ENCODE measurements at places on chromosomes 1 and 21.

DNA sequence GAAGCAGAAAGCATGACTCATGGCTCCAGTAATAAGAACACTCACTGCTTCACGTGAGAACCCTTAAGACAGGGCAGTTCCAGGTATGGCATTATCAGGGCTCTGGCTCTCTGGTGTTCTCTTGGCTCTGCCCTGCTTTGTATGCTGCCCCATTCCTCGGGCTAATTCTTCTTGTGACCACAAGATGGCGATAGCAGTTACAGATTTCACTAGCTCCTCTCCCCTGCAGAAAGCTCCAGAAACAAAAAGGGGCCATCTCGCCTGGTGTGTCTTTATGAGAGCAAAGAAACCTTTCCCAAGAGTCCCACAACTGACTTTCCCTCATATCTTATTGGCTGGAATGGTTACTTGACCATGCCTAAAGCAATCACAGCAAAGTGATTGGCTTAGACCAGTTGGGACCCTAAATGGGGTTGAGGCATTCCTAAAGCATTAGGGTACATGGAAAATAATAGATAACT is 60.1 kb downstream of the F3 start:
- no peak for DNase-seq

GRCh38 chr1:20367116-20367585 is 76.5 kb downstream of the VWA5B1 start:
- no peak for DNase-seq

- no peak for DNase-seq
Measured at GRCh38 chr1:166511761-166512160, 327.5 kb upstream of the POGK start.

DNA sequence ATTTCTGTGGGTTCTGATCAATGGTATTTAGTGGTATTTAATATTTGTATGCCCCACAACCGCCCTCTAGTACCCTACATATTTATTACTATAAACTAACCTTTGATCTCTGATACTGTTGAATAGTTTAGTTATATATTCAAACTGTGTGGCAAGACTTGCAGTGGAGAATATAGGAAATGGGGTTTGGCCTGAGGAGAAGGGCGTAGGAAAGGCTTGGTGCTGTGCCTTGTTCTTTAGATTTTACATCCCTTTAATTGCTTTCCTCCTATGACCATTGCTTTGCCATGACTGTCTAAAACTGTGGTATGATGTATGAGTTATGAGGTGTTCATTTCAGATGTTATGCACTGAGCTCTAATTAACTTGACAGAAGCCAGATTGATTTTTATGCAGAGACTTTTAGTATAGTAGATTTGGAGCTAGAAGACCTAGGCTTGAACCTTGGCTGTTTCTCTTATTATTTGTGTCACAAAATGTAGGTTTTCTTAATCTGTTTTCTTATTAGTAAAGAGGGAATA is 18.6 kb downstream of the DISP1 start:
- no peak for DNase-seq

DNA sequence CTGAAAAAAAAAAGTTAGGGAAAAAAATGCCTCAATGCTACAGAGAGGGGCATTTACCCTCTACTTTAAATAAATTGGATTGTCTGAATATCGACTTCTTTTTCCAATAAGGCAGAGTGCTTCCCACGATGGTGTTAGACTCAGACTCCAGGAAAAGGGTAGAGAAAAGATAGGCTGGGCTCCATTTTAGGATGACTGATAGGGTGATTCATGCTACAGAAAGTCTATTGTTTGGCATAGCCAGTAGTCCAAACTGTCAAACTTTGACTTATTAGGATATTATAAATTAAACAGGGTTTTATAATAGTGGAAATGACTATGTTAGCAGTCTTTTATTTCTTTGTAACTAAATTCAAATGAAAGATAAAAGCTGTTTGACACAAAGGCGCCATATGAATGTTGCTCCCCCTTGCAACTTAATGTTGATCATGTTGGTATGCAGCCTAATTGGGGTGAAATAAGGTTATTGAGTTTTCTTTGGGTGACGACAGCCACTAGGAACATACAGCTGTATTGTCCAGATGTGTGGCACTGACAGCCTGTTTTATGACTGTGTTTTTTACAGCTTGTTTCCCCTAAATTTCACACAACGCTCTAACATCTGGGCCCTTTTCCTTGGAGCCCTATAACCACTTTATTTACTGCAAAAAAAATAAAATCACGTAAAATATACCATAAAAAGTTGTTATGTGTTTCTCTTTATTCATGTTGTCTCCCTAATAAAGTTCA is 69.3 kb downstream of the SPAG17 start:
- no peak for DNase-seq

GRCh38 chr1:231170875-231171274 is 9.0 kb downstream of the TRIM67 start:
- DNase-seq = no peak

DNA sequence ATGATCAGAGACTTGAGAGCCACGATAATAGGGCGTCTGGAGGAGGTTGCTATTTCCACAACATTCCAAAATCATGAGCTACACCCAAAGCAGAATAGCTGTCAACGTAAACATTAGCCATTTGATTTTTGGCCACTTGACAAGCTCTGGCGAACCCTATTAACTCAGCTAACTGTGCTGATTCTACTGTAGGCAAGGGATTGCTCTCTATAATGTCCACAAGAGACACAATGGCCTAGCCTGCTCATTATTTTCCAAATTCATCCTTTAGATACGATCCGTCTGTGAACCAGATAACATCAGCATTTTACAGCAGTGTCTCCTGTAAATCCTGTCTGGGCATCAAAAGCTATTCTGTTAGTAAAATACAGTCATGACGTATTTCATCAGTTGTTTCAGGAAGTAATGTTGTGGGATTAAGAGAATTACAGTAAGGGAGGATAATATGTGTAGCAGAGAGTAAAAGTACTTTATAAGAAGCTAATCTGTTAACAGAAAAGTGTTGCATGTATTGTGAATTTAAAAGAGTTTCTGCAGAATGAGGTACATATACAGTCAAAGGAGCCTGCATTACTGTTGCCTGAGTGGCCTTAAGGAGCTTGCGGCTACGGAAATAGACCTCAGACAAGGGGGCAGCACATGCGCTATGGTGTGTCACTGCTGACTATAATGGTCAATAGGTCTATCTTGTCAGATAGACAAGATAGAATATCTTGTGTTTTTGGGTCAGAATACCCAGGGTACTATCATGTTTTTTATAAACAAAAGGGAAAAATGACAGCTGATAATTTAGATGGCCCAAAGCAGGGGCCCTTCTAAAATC is 44.9 kb upstream of the TINAGL1 start:
- no peak for DNase-seq

DNA sequence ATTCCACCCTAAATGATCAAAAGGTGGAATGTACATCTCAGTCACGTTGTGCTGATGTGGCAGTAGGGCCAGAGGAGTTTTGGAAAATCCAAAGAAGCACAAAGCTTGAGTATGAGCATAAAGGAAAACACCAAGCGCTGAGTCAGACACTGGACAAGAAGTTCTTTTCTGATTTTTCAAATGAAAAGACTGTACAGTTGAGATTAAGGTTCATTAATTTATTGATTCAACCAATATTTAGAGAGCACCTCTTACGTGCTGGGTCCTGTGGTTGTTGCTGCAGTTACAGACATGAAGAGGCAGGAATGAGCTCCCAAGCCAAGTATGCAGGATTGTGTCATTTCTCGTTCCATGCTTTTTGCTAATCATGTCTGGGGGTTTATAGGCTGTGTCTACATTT is 28.9 kb upstream of the APP start:
- no peak for DNase-seq

Data from omental fat pad (tissue), 4 donors.